HS-27A (cell line): ENCODE measurements at places on chromosomes 13 and 19.

DNA sequence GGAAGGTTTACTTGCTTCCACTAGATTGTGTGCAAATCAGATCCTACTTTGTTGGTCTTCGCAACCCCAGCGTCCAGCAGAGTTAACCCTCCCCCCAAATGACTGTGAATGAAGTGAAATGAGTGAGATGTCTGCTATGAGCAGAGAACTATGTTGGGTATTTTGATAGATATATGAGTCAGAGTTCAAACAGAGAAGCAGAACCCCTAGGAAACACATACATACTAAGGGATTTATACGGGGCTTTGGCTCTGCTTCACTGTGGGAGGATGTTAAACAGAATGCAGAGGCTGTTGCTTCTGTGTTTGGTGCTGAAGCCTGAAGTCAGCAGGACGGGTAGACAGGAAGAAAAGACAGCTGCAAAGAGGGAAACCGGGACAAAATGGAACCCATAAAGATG, 197.0 kb downstream of the MZT1 start:
- peak; percentile 17 for DNase-seq

GRCh38 chr19:35164418-35164817, 9.9 kb downstream of the FXYD5 start:
- DNase-seq: no peak

DNA sequence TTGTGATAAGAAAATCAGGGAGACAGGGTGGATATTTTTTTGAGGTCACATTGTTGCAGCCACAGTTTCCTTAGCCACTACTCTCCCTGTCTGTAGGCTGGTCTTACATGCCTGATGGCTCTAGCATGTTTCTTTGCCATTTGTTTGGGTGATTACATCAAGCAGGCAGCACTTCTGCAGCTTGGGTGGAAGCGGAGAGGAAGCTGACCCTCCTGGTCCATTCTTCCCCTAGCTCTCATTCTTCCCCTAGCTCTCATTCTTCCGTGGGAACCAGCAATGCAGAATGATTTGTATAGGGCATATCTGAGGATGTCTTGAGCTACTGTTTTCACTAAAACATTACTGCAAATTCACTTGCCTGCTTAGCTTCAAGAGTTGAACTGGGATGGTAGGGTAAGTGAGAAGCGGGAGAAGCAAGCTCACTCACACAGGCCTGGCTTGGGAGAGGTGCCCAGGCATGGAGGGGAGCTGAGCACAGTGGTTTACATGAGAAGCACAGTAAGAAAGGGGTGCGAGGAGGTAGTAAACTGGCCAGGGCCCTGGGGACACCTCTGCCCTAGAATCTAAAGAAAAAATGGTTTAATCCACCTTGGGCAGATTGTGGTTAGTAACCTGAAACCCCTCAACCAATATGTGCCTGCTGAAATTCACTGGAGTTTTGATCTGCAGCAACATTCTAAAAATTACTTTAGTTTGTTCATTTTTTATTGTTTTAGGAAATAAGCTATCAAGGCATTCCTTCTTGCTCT, 538.9 kb downstream of the RFC3 start:
- no peak for DNase-seq

GRCh38 chr19:47886010-47886559, at the start of gene SULT2A1:
TSS of gene SULT2A1 (minus strand) at chr19:47886315. CDS start at chr19:47886257, 58 bp downstream.
- no peak for DNase-seq

DNA sequence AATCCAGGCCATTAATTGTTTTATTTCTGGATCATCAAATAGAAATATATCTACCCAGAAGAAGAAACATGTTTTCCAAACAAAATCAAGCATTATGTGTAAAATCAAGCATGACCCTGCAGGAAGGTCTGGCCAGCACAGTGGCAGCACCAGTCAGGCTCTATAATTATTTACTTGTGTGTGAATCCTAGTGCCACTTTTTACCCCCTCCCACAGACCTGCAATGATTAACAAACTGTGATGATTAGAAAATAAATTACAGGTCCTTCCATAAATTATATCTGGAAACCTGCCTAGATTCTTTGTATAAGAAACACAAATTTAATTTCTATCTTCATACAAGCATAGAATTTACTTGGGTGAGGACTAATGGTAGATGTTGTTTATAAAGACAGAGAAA, 186.1 kb downstream of the GPC6 start:
- DNase-seq: no peak

DNA sequence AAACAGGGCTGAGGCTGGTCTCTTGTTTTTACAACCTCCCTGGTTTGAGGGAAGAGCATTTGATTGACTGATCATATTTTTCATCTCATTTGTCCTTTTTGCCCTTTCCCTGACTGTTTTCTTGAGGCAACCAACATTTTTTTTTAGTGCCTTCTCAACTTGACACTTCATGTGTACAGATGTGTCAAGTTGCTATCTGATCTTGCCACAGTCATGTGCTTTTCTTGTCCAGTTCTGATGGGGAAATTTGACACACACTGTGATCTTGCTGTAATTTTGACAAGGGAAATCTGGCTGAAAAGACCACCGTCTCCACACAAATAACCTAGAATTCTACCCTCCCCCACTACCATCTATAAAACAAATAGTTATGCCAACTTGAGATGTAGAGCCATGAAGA, 329.6 kb downstream of the KCTD12 start:
- DNase-seq: no peak

- no peak for DNase-seq
Measured at GRCh38 chr13:97852181-97852874, 101.1 kb upstream of the IPO5 start.

GRCh38 chr19:12603714-12604113, 6.9 kb downstream of the ZNF490 start:
- no peak for DNase-seq

DNA sequence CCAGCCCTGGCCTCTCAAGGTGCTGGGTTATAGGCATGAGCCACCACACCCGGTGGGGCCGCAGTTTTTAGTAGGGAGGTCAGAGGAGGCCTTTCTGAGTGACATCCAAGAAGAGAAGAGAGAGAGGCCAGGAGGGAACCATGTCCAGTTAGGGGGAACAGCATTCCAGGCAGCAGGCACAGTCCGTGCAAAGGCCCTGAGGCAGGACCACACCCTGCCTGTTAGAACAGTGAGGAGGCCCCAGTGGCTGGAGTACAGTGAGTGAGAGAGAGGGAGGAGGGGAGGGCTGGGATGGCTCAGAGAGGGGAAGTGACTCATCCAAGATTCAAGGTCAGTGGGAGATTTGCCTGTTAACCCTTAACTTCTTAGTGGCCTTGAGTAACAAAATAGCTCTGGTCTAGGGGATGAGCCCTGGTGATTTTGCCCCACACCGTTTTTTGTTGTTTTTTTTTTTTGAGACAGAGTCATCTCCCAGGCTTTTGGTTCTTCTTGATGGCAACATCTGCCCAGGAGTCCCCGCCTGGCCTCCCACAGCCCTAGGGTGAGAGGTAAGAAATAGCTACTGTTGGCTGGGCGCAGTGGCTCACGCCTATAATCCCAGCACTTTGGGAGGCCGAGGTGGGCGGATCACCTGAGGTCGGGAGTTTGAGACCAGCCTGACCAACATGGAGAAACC, 2.7 kb upstream of the PLIN3 start:
- DNase-seq: peak; percentile 77

GRCh38 chr13:106753251-106753650, 185.3 kb upstream of the ARGLU1 start:
- DNase-seq: no peak

- no peak for DNase-seq
Measured at GRCh38 chr13:52600666-52601065, 41.6 kb upstream of the HNRNPA1L2 start.

- DNase-seq: no peak
Measured at GRCh38 chr19:15423130-15423529, 4.3 kb upstream of the AKAP8L start.

GRCh38 chr13:111518161-111518792, 197.8 kb downstream of the TEX29 start:
- DNase-seq: no peak

DNA sequence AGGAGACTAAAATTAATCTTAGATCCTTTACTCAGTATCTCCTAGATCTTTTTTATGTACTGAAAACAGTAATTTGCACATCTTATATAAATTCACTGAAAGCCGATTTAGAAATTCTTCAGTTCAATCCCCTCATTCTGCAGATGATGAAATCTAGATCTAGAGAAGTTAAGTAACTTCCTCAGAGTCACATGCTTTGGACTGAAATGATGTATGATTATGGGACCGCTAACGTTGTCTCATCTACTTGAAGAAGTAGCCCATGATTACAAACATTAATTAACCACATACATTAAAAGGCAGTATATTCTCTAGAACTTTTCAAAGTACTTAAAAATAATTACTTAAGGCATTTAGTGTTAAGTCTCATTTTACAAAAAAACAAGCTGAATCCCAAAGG, 37.8 kb downstream of the ELF1 start:
- DNase-seq: no peak
